ENCODE measurements at places on chromosomes 5 and 9. TPM values are rescaled to one million over a fixed set of nuclear protein-coding genes. Genes with fewer than 3 reads are reported as not detected.

Gene ACO1
- 29.1 TPM for total RNA-seq

Gene GRIN3A
- not detected for total RNA-seq

Gene PCDHGC4
- total RNA-seq, result 2.0 TPM

Gene IFNK
- not detected for total RNA-seq

Gene GNA14
- total RNA-seq, result 14.8 TPM

Gene OTP
- total RNA-seq, result not detected

Gene PFN3
- total RNA-seq, result not detected

Gene FOXD4L4
- 0.31 TPM for total RNA-seq

Gene SCGB3A2
- total RNA-seq, result 635 TPM

Gene TMEM252
- not detected for total RNA-seq

Gene GCNT1
- total RNA-seq, result 4.2 TPM

Gene RARS1
- total RNA-seq, result 40.9 TPM

Gene NR6A1
- total RNA-seq, result 9.1 TPM

Gene EGFLAM
- 2.2 TPM for total RNA-seq

Gene FRMD3
- 7.3 TPM for total RNA-seq

Gene POU5F2
- 2.6 TPM for total RNA-seq

Gene SLC36A3
- total RNA-seq, result not detected

Gene CCDC152
- 0.11 TPM for total RNA-seq

Gene CMYA5
- 0.77 TPM for total RNA-seq

Gene AGXT2
- total RNA-seq, result not detected

Gene BARX1
- not detected for total RNA-seq

Gene TXNDC8
- total RNA-seq, result not detected

Gene CCNH
- total RNA-seq, result 62.5 TPM

Gene HRH2
- total RNA-seq, result 14.7 TPM

Gene LCN1
- not detected for total RNA-seq

Gene TAF11L10
- not detected for total RNA-seq

Gene IFNA2
- total RNA-seq, result not detected

Gene CTXN3
- total RNA-seq, result not detected
